Epithelial cell of esophagus (primary cell): ENCODE measurements at places on chromosomes 7 and 10.

- no peak for DNase-seq
These were observed 199.4 kb upstream of the NPVF start for GRCh38 chr7:25427721-25428120.

- peak; percentile 93 for DNase-seq
These were observed 27.4 kb upstream of the CAPZA2 start for GRCh38 chr7:116834815-116835504.

DNA sequence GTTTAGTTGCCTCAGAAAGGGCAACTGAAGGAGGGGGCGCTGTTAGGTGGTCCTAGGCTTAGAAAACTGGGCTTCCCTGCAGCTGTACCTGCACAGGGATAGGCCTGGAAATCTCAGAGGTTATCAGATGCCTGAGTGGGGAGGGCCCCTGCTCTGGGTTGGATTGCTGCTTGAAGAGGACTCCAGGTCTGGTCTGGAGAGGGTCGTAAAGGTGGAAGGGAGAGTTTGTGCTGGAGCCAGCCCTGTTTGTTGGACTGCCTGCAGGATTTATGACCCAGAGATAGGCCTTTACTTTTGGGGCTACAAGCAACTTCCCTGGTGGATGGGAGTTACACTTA is 765.9 kb downstream of the GRID1 start:
- no peak for DNase-seq

- DNase-seq: peak; percentile 99
These were observed 246.1 kb downstream of the TNS3 start for GRCh38 chr7:47335557-47336471.

GRCh38 chr10:104895981-104896380 is 254.9 kb downstream of the SORCS3 start:
- DNase-seq: no peak

- no peak for DNase-seq
These were observed 379.4 kb downstream of the GALNT17 start for GRCh38 chr7:71511361-71511807.

GRCh38 chr10:55263327-55263726 is 462.3 kb upstream of the PCDH15 start:
- no peak for DNase-seq

GRCh38 chr7:130896898-130897514 is 163.0 kb upstream of the KLF14 start:
- DNase-seq: peak; percentile 77

DNA sequence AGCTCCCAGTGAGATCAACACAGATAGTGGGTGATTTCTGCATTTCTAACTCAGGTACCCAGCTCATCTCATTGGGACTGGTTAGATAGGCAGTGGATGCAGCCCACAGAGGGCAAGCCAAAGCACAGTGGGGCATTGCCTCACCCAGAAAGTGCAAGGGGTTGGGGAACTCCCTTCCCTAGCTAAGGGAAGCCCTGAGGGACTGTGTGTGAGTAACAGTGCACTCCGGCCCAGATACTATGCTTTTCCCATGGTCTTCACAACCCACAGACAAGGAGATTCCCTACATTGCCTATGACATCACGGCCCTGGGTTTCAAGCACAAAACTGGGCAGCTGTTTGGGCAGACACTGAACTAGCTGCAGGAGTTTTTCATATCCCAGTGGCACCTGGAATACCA is 62.8 kb downstream of the PPP1R3A start:
- DNase-seq: peak; percentile 72

- no peak for DNase-seq
These were observed 7.0 kb upstream of the TMEM243 start for GRCh38 chr7:87226495-87226894.

DNA sequence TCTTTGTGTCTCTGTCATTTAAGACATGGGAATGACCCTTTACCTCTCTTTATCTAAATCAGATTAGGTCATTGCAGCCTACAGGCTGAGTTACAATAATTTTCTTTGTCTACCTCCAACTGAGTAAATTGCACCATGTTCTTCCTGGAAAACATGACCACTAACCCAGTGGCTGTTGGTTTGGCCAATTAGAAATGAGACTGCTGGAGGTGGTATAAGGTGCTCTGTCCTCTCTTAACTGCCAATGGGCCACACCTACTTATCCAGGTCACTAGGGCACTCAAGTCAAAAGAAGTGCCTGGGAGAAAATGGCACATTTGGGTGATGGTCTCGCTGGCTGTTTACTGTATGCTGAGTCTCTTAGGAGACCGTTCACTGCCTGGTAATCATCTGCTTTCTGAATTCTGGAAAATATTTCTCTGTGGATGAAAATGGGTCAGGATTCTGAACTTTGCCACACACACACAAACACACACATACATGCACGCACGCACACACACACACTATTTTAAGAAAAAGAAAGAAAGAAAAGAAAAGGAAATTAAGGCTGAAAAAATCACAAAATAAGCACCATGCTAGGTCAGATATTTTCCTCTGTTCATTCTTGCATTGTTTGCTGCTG is 16.4 kb downstream of the STAMBPL1 start:
- DNase-seq: no peak

GRCh38 chr10:86681047-86681446 is 12.7 kb downstream of the LDB3 start:
- no peak for DNase-seq

DNA sequence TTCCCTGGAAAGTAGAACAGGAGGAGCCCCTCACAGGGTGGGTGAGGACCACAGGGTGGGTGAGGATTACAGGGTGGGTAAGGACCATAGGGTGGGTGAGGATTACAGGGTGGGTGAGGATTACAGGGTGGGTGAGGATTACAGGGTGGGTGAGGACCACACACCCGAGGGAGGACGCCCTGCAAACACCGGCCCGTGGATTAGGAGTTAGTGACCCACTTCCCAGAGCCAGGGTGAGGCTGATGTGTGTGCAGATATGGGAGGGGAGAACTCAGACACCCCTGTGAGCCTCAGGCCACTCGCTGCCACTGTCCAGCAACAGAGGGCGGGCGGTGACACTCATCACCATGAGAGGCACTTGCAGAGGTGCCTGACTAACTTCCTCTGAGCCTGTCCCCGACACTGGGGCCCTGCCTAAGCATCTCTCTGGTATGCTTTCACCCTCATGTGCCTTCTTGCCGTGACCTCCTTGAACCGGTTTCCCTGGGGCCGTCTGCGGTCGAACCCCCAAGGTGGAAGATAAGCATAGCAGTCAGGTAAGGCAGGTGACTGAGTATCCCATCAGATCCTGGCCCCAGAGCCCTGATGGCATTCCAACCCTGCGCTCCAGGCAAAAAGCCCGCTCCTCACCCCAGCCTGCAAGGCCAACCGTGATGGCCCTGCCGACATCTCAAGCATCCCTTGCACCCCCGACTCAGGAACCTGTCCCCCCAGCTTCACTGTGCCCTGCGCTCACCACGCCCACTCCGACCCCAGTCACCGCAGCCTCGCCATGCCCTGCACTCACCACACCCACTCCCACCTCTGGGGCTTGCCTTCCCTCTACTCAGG is 74.1 kb downstream of the FAM53B start:
- DNase-seq: no peak

- DNase-seq: peak; percentile 11
These were observed 80.8 kb downstream of the ARHGAP22 start for GRCh38 chr10:48523820-48524758.

DNA sequence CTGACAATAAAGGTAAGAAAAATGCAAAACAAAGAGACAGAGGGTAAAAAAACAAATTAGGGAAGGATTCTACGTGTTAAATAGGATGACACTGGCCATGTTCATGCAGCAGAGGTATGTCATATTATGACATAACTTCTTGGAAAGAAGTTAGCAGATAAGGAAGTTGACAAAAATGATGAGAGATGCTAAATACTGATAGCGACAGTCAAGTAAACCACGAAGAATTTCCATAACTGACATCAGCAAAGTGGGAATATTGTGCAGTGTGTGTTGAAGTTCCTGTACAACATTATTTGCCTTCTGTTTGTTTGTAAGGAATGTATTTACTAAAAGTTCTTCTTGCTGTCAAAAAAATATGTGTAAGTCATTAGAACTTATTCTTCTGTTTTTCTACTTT is 29.5 kb downstream of the MDH2 start:
- no peak for DNase-seq

- peak; percentile 51 for DNase-seq
These were observed 277.0 kb downstream of the MALRD1 start for GRCh38 chr10:19325581-19325980.

DNA sequence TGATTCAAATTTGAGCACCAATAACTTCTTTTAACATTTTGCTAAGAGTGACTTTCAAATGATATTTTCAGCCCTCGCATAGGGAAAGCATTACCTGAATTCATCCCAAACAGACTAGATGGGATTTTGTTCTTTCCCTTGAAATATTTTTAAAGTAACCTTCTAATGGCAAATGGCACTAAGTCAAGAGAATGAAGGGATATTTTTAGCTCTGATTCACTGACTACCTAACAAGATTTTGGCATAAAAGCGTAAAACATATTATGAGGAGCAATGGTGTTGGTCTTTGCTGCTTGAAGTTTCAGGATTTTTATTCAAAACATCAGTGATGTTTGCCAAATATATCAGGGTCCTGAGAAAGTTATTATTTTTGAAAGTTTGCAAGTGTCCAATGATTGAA is 290.3 kb downstream of the CDK14 start:
- DNase-seq: no peak

DNA sequence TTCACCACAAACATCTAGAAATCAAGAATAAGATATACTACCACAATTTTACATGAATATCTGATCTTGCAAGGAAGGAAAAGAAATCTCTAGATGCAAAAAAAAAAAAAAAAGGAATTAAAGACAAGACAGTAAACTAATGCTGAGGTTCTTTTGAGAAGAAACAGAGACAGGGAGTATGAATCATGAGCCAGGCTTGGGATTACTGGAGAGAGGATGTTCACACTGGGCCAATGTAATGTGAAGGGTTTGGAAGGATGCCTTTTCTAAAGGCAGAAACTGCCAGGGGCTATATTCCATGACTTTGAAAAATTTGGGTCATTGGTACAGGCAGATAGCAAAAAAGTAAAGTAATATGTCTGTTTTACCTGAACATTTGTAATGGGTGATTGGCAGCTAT is 573.0 kb upstream of the IGFBP3 start:
- peak; percentile 24 for DNase-seq

GRCh38 chr10:43244783-43245182 is 22.1 kb downstream of the RASGEF1A start:
- DNase-seq: no peak

DNA sequence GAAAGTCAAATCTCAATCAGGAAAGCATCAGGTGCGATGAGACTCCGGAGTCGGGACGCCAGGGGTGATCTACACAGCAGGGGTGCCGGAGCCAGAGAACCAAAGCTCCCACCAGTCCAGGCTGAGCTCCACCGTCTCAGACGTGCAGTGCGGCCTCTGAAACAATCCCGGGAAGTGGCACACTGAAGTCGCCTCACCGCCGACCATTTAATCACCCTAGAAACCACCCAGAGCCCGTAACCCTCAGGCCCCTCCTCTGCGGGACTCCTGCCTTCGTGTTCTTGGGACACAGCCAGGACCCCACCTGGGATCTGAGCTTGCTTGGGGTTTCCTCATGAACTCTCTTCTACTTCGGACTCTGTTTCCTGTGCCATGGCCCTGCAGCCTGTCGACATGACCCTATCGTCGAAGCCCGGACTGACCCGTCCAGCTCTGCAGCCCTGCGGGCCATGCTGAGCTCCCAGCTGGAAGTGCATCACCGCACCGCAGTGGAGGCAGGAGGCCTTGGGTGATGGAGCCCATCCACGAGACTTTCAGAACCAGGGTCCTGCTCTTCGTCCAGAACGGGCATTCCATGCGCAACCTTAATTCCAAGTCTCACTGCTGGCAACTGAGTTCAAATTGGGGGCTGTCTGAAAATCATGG is 266.4 kb downstream of the PTPRN2 start:
- no peak for DNase-seq

GRCh38 chr10:114719311-114719710 is 61.2 kb upstream of the ABLIM1 start:
- no peak for DNase-seq

DNA sequence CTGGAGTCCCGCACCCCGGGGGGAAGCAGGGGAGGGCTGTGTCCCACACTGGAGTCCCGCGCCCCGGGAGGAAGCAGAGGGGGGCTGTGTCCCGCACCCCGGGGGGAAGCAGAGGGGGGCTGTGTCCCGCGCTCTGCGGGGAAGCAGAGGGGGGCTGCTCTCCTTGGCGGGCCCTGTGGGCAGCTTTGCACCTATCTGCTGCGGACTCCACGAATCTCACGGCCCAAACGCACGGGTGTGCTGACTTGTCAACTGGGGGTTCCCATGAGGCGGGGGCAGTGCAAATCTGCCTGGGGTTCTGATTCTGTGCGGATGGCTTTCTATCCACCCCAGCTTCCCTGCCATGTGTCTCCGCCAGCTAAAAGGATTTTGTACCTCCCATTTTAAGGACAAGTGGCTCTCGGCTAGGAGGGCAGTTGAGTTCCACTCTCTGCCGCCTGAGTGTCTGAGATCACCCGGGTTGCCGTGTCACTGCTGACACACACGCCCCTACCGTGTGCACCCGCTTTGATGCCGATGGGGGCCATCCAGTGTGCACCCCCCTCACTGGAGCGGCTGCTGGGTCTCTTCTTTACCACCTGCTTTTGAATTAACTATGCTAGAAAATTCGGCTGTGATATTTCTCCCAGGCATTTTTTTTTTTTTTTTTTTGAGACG is 20.5 kb downstream of the GPER1 start:
- DNase-seq: no peak

DNA sequence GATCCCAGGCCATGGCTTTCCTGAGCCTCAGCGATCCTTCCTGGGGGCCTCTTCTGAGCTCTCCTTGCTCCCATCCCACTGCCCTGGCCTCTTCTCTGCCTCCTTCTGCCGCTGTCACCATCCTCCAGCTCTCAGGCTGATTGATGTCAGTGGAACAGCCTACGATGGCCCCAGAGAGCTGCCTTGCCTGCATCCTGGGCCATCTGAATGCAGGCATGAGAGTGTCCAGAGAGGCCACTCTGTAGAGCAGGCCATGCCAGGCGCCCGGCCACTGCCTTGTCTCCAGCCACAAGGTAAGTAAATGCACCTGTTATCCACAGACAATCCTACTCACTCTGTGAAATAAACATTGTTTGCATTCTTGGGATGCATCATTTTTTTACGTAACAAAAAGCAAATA is 171.4 kb upstream of the PPP2R2D start:
- DNase-seq: no peak

GRCh38 chr10:17673471-17674061 is 29.6 kb downstream of the STAM start:
- peak; percentile 84 for DNase-seq

DNA sequence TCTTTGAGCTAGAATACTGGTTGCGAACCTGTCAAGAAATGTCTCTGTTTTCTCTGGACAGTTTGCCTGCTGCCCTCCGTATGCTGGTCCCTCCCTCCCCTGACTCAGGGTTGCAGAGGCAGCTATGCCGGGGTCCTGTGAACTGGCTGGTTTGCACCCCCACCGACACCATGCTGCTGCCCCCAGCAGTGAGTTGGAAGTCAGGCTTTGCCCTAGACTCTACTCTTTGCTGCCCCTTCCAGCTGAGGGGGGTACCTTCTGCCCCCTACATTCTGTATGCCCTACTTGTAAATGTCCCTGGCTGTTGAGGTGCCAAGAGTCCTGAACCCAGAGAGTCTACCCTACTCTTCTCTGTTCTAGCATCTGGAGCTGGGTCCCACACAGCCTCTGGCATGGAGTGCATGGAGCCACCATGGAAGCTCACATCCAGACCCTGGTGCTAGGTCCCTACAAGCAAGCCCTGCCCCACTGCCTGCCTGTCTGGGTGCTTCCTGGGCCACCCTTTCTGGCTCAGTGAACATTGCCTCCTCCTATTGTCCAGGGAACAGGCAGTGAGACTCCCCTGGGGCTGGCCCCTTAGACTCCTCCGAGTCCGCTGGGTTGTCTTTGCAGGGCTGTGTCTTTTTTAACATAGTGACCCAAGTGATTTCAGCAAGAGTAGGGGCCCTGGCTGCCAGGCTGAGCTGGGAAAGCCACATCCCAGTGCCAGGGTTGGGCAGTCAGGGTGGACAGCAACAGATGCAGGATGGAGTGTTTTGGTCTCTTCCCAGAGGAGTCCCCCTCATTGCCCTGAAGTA is 138.9 kb downstream of the ADCY1 start:
- no peak for DNase-seq
